Hypothalamus (tissue), 51 donors: ENCODE measurements at places on chromosomes 5 and 9.

GRCh38 chr5:107269256-107269655 lies 401.5 kb downstream of the EFNA5 start:
- no peak for DNase-seq

DNA sequence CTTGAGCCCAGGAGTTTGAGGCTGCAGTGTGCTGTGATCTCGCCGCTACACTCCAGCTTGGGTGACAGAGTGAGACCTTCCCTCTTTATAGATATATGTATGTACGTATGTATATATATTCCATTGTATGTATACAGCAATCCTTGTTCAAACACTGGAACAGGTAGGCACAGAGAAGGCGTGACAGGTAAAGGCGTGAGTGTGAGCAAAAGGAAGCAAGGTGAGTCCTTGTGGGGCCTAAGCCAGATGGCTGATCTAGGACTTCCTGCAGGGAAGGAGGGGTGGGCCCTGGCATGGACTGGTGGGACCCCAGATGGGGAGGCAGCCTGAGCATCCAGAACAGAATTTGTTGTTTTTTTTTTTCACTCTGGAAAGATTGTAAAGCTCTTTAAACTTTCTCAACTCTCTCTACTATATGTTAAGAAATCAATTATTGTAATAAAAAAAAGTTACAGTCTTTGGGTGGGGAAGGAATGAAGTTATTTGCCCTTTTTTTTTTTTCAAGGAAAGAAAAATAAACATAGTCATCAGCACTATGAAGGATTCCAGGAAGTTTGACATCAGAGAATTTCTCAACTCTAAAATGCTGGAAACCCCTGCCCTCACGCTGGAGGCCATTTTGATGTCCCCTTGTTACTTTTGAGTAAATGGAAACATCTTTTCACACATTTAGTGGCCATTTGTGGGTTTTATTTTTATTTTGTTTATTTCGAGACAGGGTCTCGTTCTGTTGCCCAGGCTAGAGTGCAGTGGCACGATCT lies 38.9 kb upstream of the STXBP1 start:
- no peak for DNase-seq

GRCh38 chr9:104970271-104970987 lies 42.5 kb upstream of the ABCA1 start:
- no peak for DNase-seq

GRCh38 chr9:109574061-109574882 lies 76.2 kb upstream of the PTPN3 start:
- no peak for DNase-seq
